ENCODE measurements at places on chromosomes 4 and X.

DNA sequence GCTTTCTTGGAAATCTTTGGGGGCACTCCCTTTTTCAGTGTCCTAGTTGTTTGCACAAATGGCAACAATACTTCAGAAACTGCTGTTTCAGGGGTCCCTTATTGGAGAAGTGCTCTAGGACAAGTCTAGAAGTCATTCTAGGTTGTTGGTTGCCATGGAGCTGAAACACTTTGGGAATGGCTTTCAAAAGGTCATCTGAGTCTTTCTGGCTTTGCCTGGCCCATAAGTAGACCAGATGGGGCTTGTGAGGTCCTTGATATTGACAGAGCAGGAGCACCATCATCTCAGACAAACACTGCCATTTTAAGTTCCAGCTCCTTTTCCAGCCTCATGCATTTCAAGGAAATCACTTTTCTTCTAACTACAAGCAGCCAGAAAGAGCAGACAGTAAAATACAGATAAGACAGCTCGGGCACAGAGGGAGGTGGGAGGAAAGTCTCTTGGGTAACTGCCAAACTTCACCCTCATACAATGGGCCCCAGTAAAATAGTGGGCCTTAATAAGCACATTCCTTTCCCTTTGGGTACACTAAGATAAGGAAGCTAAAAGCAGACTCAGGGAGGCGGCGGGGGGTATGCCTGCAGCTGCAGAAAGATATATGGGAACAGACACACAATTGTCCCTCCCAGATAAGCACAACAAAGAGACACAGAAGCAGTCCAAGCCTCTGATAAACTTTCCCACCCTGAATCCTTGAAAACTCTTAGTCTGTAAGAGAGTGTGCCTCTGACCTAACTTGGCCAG lies 8.5 kb upstream of the NXF3 start:
- DNase-seq: no peak

DNA sequence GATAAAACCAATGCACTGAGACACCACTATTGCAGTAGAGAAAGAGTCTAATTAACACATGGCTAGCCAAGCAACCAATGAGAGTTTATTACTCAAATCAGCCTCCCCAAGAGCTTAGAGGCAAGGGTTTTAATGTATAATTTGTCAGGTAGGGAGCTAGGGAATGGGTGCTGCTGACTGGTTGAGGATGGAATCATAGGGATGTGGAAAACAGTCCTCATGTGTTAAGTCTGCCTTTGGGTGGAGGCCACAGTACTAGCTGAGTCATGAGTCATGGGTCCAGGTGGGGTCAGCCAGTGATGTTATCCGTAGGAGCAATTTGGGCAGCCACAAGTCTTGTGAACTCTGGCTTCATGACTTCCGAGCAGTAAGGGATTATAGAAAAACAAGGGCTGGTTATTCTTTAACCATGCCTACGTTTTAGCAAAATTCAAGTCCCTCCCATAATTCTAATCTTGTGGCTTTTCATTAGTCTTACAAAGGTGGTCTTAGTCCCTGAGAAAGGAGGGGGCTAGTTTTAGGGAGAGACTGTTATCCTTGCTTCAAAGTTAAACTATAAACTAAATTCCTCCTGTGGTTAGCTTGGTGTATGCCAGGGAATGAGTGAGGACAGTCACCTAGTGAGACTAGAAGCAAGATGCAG lies 25.1 kb upstream of the PLAC8 start:
- DNase-seq: no peak

DNA sequence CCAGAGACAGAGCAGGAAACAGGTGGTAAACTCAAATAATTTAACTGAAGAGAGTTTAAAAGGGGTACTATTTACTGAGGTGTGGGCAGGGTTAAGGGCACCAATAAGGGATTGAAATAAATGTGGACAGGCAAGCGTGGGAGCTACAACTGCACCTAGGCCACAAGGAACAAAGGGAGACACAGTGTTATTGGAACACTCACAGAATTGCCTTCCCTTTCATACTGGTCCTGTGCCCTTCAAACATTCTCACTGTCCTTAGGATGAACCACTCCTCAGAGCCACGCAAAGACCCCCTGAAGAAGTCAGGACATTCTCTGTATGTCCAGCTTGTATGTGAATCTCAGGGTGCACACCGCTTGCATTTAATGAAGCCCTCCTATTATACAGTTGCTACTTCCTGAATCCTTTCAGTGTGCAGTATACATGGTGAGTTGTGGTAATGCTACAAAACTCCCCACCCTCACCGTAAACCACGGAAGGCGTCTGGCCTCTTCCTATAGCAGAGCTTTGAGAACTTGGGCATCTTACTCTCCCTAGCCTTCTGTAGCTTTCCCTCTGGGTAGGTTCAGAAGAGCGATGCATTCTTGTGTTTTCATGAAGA lies 9.6 kb upstream of the MRPL1 start:
- DNase-seq: peak; percentile 65

DNA sequence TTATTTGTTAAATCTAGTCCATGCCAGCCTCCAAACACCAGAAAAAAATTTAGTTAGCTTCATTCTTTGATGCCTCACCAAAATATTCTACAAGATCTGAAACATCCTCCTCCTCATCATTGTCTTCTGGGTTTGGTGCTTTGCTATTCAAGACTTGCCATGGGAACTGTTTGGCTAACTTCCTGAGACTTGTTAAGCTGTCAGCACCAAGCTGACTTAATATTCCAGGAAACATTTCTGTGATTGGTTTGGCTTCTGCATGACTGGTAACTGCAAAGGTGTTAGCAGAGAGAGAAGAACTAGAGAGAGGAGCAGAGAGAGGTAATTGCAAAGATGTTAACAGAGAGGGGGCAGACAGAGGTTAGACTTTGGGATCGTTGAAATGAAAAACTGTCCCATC lies 101.3 kb downstream of the PALLD start:
- no peak for DNase-seq

DNA sequence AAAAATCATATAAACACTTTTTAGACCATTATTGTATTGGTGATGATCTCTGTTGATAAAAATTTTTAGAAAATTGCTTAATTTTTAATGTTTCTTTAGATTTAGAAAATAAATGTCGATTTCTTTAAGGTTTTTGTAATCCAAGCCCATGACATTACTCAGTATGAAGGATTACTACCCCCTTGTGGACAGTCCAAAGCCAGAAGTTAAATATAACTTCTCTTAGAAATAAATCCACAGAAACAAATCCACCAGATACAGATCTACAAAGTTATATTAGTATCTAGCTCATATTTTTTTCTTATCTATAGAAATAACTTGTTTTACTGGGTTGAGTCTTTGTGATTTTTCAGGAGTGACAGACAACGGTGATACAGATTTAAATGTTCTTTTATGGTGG lies 18.9 kb downstream of the TIFA start:
- no peak for DNase-seq

- no peak for DNase-seq
Measured at GRCh38 chr4:48854395-48854683, 23.5 kb downstream of the OCIAD1 start.

GRCh38 chrX:49829016-49829415 lies at the start of gene PAGE4:
PAGE4 (plus strand) TSS chrX:49829303; CDS start chrX:49830429, 1,126 bp downstream.
- DNase-seq: no peak

DNA sequence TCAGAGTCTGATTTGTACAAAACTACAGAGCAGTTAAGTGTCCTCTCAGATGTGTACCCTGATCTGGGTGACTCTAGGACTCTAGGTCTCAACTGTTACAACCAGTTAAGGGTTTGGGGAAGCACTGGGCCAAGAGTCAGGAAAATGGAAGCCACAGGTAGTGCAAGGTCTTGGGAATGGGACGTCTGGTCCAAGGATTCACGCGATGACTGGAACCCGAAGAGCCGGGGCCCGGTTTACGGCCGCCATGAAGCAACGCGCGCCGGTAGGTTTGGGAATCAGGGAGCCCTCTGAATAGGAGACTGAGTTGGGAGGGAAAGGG lies 321 bp upstream of the HPRT1 start:
- no peak for DNase-seq

- no peak for DNase-seq
Measured at GRCh38 chr4:22238742-22239141, 277.1 kb downstream of the ADGRA3 start.

GRCh38 chr4:55947912-55948725 lies 626 bp upstream of the CEP135 start:
- peak; percentile 46 for DNase-seq

GRCh38 chr4:136329042-136329662 lies 1203.1 kb downstream of the PCDH18 start:
- no peak for DNase-seq

GRCh38 chr4:139851133-139851532 lies 185.5 kb downstream of the MGST2 start:
- no peak for DNase-seq

- DNase-seq: no peak
Measured at GRCh38 chr4:3768842-3769641, 2.9 kb downstream of the ADRA2C start.

GRCh38 chr4:37644962-37645361 lies 41.2 kb downstream of the RELL1 start:
- no peak for DNase-seq

DNA sequence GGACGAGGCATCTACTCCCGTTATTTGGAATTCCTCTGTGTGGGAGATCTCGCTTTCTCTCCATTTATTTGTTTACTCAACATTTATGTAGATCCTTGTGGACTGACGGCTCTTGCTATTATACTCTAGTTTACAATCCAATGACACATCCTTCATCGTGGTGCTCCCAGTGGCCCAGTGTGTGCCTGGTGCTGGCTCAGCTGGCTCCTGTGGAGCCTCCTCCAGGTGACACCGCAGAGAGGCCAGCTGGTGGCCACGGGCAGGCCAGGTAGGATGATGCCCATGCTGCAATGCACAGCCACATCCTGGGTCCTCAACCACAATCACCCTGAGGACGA lies 84.0 kb upstream of the AFAP1 start:
- no peak for DNase-seq

- no peak for DNase-seq
Measured at GRCh38 chr4:94673961-94674360, 83.8 kb upstream of the BMPR1B start.

DNA sequence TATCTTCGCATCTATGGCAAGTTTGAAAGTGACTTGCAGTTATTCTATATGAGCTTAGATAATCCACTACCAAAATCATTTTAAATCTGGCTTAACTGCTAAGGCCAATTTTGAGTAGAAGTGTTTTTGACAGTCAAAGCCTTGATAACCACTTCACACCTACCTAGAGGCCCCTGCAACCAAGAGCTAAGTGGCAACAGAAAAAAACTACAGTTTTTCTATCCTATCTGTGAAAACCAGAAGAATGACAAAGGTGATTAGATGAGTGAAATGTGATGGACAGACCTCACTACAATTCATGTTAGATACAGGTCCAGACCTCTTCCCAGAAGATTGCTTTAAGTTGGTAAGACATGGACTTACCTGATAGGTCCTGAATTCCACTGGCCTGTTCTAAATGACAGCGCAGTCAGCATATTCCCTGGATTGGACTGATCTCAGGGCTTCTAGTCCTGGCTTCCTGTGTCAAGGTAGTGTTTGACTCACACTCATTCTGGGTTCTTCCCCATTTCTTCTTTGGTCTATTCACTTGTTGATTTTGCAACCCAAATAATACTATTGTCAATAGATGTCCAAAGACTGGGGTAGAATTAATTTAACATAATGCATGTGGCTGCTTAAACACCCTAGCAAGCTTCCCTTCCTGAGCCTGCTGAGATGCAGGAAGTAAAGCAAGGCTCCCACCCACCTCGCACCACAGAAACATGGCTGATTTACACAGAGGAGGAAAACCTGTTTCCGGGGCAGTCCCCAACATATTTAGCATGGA lies 65.1 kb downstream of the PPP3CA start:
- peak; percentile 46 for DNase-seq

- no peak for DNase-seq
Measured at GRCh38 chr4:140048419-140048995, 105.5 kb downstream of the MAML3 start.

GRCh38 chrX:3066555-3066954 lies 25.3 kb downstream of the ARSF start:
- no peak for DNase-seq

GRCh38 chr4:82402196-82402775 lies 28.0 kb downstream of the HNRNPDL start:
- no peak for DNase-seq

DNA sequence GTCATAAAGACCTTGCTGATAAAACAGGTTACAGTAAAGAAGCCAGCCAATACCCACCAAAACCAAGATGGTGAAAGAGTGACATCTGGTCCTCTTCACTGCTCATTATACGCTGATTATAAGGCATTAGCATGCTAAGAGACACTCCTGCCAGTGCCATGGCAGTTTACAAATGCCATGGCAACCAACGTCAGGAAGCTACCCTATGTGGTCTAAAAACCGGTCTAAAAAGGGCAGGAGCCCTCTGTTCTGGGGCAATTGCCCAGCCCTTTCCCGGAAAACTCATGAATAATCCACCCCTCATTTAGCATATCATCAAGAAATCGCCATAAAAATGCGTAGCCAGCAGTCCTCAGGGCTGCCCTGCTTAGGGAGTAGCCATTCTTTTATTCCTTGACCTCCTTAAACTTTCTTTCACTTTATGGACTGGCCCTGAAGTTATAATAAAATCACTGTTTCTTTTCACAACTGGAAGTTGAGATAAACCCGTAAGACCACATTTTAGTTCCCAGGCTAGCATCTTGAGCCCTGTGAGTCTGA lies 260.5 kb upstream of the FAT1 start:
- DNase-seq: no peak

DNA sequence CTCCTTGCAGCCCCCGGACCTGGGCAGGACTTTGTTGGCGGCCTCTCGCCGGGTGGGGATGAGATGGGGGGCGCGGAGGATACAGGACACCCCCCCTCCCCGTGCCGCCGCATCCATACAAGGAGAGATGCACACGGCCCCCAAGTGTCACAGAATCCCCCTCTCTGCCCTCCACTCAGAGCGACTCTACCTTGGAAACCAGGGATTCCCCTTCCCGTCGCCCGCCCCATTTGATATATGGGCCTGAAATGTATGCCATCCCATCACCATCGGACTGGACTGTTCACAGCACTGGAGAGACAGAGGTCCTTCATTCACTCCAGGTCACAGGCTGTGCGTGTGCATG lies 426 bp downstream of the PORCN start:
- no peak for DNase-seq
